NCI-H2081 treated with DMSO at 0.1 percent for 48 hours (cell line): ENCODE measurements at places on chromosomes 13 and 19.

DNA sequence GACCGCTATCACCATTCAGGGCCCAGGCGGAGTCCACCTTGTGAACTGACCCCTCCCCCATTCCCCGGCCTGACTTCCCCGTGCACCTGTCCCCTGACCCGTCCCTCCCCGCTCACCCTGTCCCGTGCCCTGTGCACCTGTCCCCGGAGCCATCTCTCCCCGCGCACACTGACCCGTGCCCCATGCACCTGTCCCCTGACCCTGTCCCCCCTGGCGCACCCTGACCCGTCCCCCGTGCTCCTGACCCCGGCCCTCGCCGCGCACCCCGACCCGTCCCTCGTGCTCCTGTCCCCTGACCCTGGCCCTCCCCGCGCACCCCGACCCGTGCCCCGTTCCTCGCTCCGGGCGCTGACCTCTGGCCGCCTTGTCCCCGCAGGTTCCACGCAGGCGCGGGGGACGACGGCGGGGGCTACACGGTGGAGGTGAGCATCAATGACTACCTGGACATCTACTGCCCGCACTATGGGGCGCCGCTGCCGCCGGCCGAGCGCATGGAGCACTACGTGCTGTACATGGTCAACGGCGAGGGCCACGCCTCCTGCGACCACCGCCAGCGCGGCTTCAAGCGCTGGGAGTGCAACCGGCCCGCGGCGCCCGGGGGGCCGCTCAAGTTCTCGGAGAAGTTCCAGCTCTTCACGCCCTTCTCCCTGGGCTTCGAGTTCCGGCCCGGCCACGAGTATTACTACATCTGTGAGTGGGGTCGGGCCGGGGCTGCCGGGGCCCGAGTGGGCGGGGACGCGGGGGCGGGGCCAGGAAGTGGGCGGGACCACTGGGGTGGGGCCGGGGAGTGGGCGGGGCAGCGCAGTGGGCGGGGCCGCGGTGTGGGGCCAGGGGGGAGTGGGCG lies 9.7 kb downstream of the EFNA2 start:
- no peak for DNase-seq

GRCh38 chr13:112052213-112052612 lies 14.7 kb upstream of the SOX1 start:
- no peak for DNase-seq

DNA sequence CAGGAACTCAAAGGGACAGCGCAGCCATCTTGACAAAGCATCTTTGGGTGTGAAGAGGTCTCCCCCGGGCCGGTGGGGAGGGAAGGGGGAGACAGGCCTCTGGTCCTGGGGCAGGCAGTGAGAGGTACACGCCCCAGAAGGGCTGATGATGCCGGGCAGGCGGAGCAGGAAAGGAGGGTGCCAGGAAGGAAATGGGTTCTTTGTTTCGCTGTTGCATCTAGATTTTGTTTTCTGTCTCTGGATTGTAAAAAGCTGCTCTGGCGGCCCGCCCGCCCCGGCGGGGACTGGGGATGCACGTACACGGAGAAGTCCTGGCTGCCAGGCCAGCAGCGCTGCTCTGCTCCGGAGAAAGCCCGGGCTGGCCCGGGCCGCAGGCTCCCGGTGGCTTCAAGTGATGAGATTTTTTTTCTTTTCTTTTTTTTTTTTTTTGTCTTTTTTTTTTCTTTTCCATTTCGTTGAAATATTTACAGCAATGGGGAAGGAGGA lies 13.2 kb upstream of the ASF1B start:
- no peak for DNase-seq

GRCh38 chr19:42594617-42595489 lies at the start of gene CEACAM8:
Gene CEACAM8 (minus strand): TSS chr19:42594924. CDS start chr19:42594828, 96 bp downstream.
- DNase-seq: no peak

GRCh38 chr13:105184201-105184600 lies 1351.3 kb downstream of the EFNB2 start:
- DNase-seq: no peak

DNA sequence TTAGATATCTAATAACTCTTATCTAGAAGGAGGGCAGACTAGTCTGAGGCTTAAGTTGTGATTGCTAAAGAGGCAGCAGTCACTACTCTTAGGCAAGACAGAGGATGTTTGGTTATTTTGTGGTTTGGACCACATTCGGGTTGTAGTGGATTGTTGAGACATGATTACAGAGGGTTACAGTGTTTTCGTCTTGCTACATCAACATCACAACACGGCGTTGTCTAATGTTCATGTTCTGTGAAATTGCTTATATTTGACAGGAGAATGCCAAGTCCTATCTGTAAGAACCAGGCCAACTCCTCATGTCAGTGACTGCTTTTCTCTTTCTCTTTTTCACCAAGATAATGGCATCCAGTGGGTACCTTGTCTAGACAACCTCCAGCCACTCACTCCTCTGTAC lies 16.8 kb upstream of the TM9SF2 start:
- DNase-seq: no peak

- DNase-seq: no peak
Measured at GRCh38 chr13:106491928-106492587, 43.4 kb downstream of the EFNB2 start.

GRCh38 chr19:32318884-32319520 lies 26.4 kb upstream of the ZNF507 start:
- DNase-seq: no peak

GRCh38 chr13:85853161-85853894 lies 54.1 kb upstream of the SLITRK6 start:
- no peak for DNase-seq

- DNase-seq: no peak
Measured at GRCh38 chr19:41872775-41873647, 4.1 kb upstream of the CD79A start.

GRCh38 chr19:33401683-33402420 lies 28.3 kb downstream of the CEBPG start:
- no peak for DNase-seq

DNA sequence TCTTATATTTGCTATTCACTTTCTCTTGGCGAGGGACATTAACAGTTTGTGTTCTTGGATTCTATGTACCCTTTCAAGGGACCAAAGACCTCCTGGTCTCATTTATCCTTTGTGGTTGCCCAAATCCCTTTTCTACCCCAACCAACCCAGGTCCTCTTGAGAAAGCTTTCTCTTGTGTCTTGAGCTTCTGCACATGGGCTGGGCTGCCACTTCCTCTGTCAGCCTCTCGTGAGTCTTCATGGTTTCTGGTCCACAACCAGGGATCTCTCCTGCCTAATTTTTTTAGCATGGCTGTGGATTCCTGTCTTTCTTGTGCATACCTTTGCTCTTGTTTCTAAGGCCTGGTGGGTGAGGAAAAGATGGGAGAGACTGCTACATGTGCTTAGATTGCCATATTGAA lies 14.9 kb downstream of the TIMM13 start:
- no peak for DNase-seq

DNA sequence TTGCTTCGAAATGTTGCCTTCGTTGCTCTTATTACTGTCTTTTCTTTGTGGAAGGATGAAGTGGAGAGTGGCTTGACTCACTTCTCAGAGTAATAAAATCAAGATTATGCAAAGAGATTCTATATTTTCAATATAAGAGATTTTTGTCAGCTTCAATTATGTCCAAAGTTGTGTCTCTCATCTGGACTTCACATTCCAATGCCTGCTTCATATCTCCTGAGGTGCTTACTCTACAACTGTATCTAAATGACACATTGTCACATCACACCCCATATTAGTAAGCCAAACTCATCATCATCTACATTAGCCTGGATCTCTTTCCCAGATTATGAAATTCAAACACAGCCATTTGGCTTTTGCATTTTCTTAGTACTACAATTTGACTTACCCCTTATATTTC lies 409.4 kb downstream of the DACH1 start:
- no peak for DNase-seq

DNA sequence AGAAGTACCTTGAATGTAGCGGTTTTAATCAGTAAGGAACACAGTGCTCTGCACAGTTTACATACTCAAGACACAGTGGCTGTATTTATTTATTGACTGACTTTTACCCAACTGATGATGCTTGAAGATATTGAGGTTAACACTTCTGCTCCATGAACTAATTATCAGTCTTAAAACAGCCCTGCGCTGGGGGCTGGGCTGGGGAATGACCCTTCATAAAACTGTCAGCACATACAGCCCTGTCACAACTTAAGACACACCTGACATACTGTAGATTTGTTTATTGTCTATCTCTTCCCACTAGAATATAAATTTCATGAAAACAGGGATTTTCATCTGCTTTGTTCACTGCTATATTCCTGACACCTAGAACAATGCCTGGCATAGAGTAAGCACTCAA lies 10.8 kb downstream of the NEK5 start:
- DNase-seq: no peak

DNA sequence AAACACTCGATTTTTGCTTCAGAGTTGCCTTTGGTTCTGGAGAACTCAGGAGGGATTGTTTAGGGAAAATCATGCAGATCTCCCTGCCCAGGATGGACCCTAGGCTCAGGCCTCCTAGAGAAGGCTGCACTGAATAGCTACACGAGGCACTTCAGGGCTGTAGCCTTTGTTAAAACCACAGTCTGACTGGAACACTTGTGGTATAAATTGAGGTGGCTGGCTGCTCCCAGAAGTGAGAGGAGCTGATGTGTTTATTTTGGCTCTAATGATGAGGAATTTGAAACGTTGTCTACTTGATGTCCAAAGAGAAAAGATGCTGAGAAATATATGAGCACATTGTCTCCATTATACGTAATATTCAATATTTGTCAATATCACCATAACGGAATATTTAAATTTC lies 762.1 kb upstream of the ARGLU1 start:
- no peak for DNase-seq

DNA sequence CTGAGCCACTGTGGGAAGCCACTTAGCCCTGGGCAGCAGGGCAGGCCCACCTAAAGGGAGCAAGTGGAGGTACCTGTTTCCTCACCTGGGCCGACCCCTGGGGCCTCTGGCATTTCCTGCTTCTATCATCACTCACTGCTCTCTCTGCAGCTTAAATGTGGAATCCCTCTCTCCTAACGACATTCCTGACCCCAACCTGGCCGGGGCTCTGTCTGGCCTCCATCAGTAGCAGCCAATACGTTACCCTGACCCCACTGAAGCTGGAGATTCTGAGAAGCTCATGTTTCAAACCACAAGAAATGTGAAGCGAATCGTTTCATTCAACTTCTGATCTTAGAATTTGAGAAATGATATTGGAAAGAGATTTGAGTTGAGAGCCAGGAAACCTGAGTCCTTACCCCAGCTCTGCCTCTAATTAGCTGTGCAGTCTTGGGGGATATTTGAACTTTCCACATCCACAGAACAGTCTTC lies 39.9 kb downstream of the DOCK9 start:
- DNase-seq: no peak
